ENCODE measurements at places on chromosomes 3 and 15.
A peak's percentile ranks its signal among the peaks of the same experiment; 100 is the strongest.

- DNase-seq, result no peak
Measured at GRCh38 chr3:30622047-30622545, 15.7 kb downstream of the TGFBR2 start.

- no peak for DNase-seq
Measured at GRCh38 chr3:127860211-127860696, 37.9 kb upstream of the MGLL start.

DNA sequence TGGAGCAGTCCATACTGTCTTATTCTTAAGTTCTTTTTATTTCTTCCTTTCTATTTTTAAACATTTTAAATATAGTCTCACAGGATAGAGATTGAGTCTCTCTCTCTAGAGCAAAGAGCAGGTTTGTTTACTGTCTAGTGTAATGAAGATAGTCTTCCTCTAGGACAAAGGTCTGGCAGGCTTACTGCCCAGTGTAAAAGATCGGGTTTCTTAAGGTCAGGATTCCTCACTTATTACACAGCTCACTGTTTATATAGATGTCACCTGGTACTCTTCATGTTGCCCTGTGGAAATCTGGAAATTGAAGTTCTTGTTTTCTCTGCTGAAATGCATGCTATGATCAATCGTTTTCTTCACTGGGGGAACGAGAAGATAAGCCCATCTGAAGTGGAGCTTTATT, 76.0 kb downstream of the ZBBX start:
- DNase-seq, result no peak

DNA sequence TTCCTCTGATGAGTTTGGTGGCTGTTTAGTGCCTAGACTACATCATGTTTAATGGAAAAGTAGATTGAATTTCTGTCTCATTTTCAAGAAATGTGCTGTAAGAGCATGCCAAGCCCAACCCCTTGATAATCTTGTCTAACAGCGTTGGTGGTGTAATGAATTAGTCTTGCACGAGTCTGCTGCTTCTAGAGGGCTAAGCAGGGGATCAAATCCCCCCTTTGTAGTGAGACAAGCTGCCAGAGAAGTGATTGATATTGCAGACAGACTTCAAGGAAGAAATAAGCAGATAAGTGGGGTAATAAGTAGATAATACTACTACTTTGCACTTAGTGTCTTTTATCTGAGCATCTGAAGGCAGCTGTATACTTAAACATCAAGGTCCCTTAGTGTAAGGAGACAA, 141.4 kb downstream of the TP63 start:
- DNase-seq, result peak; percentile 76

DNA sequence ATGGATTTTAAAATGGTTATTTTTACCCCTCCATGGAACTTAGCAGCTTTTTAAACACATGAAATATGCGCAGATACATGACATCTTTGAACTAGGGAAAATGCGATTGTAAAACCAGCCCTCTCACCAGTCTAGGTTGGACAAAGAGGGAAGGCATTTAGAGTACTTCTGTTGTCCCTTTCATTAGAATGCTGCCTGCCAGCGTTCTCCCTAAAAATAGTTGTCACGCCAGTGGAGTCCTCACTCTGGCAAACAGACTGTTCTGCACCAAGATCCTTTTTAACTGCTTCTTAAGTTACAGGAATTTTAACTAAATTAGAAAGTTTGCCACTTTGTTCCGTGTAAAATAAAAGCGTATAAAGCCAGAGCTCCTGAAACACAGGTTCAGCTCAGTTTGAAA, 295.3 kb downstream of the VPS13C start:
- DNase-seq, result no peak

DNA sequence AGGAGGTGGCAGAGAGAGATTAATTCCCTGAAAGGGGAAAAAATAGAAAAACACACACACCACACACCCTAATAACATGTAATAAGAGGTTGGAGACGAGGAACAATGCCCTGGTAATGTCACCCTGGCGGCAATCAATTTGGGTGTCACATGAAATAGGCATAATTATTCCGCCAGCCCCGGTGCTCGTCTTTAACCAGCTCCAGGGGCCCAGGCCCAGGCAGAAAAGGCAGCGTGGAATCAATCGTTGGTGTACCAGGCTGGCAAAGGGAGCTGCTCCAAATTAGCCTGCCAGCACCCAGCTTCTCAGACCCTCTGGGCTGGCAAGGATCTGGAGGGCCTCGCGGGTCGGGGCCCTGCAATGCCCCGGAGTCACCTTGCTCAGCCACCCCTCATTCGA, 5.6 kb downstream of the LINGO1 start:
- no peak for DNase-seq

GRCh38 chr3:134666885-134667284, 16.1 kb upstream of the KY start:
- no peak for DNase-seq

DNA sequence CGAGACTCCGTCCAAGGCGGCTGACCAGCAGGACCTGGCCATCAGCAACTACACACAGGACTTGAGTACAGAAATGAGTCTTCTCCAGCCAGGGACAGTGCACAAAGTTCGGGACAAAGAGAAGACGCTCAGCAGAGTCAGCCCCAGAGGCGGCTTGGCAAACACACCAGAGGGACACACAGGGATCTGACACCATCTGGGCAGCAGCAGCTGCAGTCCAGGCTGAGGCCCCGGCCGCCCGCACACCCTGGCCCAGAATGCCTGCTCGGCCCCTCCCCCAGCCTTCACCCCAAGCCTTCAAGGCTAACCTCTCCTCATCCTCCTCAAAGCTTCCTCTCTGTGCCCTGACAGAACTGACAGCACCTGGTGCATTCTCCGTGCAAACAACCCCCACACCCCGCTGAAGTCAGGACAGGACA, 61.1 kb downstream of the XXYLT1 start:
- no peak for DNase-seq
